ENCODE measurements at places on chromosomes 12 and 14.
A peak's percentile ranks its signal among the peaks of the same experiment; 100 is the strongest.

DNA sequence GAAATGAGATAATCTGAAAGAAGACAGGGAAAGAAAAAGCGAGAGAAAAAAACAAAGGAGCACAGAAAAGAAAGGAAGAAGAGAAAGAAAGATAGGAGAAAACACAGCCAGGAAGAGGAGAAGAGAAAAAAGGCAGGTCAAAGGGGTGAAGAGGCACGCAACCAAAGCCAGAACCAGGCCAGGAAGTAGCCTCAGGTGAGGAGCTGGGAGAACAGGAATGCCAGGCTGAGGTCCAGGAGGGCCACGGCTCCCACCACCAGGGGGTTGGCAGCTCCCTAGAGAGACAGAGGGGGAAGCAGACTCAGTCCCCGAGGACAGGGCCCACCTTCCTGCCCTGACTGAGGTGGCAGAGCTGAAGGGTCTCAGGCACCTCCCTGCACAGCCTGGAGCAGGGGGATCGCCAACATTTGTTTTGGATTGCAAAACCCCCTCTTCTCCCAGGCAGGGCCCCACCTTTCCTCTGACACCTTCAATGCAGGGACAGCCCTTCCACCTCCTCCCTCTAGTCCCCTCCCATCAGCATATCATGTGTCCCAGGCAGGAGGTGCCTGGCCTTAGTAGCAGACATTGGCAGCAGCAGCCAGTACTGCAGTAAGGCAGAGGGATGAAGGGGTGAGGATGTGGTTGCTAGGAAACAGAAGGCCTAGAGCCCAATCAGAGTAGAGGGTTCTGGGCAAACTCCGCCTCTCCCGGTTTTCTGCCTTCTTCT is 2.0 kb upstream of the AP1G2 start:
- no peak for DNase-seq

GRCh38 chr12:885701-886100 is 63.8 kb downstream of the RAD52 start:
- DNase-seq = no peak

DNA sequence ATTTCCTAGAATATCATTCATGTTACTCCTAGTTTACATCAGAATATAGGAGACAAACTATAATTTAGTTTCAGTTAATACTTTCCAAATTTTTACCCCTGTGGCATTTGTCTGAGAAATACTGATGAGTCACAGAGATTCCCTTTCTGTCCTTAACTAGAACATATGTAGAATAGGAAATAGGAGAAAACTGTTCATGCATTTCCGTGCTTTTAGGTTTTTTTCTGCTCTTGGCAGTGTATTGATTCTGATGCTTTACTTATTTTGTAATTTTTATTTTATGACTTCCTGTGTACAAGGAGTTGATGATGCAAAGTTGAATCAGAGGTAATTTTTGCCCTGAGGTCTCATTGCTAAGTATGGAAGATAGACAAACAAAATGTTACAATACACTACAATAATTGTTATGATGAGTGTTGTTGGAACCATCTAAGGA is 23.0 kb downstream of the MNAT1 start:
- DNase-seq = no peak

GRCh38 chr12:108729612-108730364 is 1.5 kb downstream of the CORO1C start:
- DNase-seq = no peak

- DNase-seq = peak; percentile 100
Measured at GRCh38 chr14:24114532-24115421, at the start of the genes DCAF11 and NRL. Gene DCAF11 (plus strand): TSS chr14:24114777. CDS start chr14:24115595, 818 bp downstream. Gene NRL (minus strand): TSS chr14:24114949. CDS start chr14:24082848, 32,101 bp downstream.

- no peak for DNase-seq
Measured at GRCh38 chr12:20314328-20314727, 54.0 kb upstream of the PDE3A start.

DNA sequence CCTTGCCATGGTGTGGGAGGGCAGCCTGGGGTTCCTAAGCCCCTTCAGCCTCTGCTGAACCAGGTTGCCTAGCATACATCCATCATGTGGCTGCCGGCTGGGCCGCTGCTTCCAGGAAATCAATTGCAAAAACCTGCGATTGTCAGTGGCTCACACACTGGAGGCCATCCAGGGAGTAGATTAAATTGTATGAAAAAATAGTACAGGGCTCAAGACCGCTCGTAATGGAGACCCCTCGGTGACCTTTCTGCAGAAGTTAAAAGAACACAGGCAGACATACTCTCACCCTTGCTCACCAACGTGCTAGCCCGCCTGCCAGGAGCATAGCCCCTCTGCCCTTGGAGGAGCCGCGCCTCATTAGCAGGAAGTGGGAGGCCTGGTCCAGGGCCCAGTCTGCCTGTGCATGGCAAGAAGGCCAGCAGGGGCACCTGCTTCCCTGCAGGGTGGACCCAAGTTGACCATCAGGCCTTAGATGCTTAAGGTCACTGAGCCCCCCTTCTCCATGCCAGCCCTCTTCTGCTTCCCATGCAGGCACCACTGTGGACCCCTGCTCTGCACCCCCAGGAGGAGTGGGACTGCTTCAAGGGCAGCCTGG is 31.4 kb upstream of the CIPC start:
- no peak for DNase-seq

- peak; percentile 59 for DNase-seq
Measured at GRCh38 chr12:104958001-104958804, at the start of gene SLC41A2. Gene SLC41A2 (minus strand): TSS chr12:104958290. CDS start chr12:104928527, 29,763 bp downstream.

GRCh38 chr12:87112571-87113345 is 856.6 kb upstream of the MGAT4C start:
- DNase-seq = no peak

- DNase-seq = peak; percentile 58
Measured at GRCh38 chr14:77375164-77375950, 1.5 kb downstream of the TMED8 start.

DNA sequence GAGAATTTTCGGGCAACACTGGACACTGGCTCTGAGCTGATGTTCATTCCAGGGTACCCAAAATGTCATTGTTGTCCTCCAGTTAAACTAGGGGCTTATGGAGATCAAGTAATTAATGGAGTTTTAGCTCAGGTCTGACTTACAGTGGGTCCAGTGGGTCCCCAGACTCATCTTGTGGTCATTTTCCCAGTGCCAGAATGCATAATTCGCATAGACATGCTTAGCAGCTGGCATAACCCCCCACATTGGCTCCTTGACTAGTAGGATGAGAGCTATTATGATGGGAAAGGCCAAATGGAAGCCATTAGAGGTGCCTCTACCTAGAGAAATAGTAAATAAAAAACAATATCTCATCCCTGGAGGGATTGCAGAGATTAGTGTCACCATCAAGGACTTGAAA is 818.9 kb downstream of the TMTC2 start:
- DNase-seq = no peak

GRCh38 chr12:44465139-44465538 is 411.0 kb downstream of the NELL2 start:
- DNase-seq = no peak

GRCh38 chr14:24535737-24536136 is 27.7 kb upstream of the CMA1 start:
- DNase-seq = no peak

GRCh38 chr12:40262657-40263056 is 37.9 kb downstream of the LRRK2 start:
- DNase-seq = no peak

DNA sequence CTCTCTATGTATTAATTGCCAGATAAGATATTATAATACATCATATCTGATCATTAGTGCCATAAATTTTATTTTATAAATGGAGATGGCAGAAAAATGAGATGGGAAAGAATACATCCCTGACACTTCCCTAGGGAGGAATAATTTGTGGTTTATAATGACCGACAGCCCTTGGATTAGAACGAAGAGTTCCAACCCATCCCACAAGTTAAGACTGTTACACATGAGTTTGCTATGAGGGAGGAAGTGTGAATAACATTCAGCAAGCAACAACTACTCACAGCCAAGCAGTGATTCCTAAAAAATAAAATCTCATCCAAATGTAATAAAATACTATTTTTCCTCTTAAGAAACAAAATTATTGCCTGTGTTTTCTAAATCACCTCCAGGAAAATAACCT is 299.0 kb downstream of the CCDC91 start:
- no peak for DNase-seq

- no peak for DNase-seq
Measured at GRCh38 chr14:21991130-21991529, 317.5 kb upstream of the OR4E1 start.

DNA sequence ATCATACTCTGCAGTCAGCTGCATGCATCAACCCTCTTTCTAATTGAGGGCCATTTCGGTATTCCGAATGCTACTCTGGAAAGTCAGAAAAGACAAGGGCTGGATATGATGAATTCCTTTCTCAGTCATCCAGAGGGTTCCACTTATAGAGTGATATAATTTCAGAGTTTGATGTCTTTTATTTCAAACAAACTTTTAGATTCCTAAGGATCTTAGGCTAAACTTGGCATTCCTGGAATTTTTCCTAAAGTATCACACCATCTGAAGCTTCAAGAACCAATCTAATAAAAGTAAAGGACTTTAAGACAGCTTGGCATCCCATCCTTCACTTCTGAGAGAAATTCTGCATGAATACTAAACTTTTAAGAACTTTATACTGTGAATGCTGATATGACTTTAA is 69.3 kb upstream of the KCNJ8 start:
- no peak for DNase-seq

DNA sequence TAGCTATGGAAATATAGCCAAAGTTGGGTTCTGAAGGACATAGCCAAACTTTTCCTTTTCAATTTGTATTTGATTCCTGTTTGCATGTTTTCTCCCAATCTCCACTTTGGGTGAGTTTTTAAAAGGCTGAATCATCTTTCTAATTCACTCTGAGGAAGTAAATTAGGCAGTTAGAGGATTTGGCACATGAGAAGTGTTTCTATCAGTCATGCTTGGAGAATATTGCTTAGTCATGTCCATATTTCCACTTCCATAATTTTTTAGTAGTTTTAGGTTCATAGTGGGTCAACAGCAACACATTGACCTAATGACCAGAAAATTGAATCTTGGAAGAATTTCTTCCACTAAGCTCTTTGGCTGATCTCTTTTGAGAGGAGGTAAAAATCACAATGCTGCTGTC is 21.8 kb downstream of the IRAK3 start:
- DNase-seq = peak; percentile 56

GRCh38 chr14:23056956-23057756 is at the start of gene CDH24:
Gene CDH24 (minus strand): TSS chr14:23057520. CDS start chr14:23055733, 1,787 bp downstream.
- peak; percentile 64 for DNase-seq

DNA sequence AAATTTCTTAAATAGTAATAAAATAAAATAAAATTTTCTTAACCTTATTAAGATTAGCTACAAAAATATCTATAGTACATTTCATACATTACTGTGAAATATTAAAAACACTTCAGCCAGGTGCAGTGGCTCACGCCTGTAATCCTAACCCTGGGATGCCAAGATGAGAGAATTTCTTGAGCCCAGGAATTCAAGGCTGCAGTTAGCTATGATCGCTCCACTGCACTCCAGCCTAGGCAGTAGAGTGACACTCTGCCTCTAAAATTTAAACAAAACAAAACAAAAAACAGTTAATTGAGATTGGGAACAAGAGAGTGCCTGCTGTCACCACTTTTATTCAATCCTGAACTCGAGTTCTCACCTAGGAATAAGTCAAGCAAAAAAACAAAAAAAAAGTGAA is 95.0 kb upstream of the CPNE8 start:
- DNase-seq = no peak

DNA sequence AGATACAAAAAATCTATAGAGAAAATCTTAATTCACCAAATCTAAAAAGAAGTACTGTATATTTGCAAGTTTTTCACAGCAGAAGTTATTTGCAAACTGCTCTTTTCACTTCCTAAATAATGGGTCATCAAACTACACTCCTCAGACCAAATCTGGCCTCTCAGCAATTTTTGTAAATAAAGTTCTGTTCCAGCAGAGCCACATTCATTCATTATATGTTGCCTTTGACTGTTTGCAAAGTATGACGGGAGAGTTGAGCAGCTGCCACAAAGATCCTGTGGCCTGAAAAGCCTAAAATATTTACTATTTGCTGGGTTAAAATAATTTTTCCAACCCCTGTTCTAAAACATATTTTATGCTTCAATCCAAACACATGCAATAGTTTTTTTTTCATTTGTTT is 1222.3 kb upstream of the SEL1L start:
- no peak for DNase-seq

DNA sequence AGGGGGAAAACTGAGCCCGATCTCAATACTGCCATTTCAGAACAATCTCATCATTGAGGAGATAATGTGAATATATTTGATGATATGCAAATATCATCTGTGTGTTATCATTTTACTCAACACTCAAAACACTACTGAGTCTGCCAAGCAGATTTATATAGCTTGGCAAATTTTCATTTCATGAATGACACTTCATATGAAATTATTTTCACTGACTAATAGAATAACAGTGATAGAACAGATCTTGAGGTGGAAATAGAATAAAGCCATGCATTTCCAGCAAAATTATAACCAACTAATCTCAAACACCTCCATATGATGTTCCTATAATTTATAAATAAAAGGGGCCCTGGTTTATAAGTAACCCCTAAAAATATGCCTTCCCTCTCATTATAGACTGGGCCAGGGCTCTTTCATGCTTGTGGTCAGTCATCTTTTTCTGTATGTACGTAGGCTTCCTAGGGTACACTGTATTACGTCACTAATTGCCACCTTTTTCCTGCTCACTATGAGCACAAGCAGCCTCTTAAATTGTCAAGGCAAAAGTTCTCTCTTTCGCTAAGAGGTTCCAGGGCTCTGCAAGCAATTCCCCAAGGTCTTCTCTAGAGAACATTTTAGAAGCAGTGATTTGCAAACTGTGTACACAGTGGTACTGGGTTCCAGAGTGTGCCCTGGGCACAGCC is 197.1 kb upstream of the FOXN3 start:
- DNase-seq = no peak

DNA sequence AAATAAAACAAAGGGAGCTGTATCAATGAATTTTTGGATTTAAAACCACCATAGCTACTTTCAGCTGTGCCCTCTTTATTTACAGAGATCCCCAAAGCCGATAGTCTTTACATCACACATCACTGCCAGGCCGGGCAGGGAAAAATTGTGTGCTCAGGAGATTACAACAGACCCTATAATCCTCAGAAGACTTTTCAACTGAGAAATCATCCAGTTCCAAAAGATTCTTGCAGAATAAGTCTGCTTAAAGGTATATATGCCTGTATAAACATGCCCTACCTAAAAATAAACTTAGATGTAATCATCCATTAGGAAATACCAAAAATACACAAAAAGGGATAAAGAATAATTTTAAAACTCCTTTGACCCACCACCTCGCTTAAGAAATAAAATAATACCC is 70.1 kb upstream of the MAP1LC3B2 start:
- DNase-seq = no peak

DNA sequence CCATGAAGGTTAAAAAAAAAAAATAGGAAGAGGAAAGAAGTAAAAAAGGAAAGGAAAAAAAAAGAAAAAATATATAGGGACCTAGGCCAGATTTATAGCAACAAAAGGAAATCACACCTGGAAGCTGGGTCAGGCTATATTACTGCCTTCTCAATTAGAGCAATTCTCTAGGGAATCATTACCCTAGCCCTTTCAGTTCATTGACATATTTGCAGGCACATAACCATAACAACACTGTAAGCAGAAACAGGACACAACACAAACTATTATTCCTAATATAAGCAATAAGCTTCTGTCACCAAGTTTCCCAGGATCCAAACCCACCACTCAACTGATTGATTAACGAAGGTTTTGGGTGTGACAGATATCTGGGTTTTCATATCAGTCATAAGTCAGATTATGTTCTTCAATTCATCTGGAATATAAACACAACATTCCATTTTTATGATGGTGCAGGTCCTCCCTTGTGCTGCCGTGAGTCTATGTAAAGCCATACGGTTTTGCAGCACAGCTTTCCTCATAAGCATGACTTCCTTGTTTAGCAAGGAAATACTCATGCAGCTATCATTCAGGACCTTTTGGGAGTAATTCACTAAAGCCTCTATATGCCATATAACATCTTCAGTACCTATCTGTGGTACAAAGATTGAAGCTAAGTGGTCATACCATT is 4.2 kb downstream of the PCNX4 start:
- DNase-seq = no peak

All from KBM-7 (cell line).